Frontal cortex (tissue), 4 donors: ENCODE measurements at places on chromosomes 1 and 21. TPM values are rescaled to one million over a fixed set of nuclear protein-coding genes. Genes with fewer than 3 reads are reported as not detected.
A peak's percentile ranks its signal among the peaks of the same experiment; 100 is the strongest.

DNA sequence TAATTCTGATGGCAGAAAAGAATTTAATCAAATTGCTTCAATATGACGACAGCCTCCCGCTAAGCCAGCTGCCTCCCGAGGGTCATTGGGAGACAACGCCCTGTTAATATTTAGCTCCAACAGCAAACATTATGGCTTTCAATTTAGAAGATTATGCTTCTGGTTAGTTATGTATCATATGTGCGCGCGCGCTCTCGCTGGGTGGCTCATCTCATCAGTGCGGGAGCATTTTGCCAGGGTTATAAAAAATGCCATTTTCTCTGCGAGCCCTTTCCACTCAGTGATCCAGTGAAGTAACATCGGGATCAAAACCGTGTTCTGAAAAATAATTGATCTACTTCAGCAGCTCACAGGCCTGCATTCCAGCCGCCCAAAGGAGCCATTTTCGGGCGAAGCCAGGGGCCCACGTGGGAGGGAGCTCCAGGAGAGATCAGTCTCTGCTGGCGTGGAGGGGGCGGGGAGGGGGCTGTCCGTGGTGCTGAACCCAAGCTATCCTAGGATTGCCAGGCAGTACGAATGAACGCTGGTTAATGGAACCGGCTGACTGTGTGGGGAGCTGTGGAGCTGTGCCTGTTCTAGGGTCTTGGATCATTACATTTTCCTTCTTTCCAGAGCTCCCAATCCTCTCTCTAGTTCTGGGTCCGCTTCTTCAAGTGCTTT is 219.1 kb upstream of the ZC3H12A start:
- DNase-seq = peak; percentile 54

DNA sequence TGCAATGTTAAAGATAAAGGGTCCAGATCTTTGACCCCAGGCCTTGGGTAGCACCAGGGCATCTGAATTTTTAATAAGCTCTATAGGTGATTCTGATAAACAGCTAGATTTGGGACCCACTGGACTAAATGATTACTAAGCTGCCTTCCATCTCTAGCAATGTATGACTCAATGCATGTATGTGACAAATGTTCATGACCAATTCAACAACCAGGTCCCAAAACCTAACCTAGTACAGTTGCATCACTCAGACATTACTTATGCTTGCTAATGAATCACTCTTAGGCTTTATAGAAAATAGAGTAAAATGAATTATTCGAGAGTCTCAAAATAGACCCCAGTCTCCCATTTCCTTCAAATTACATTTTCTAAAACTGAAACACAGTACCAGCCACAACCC is 35.5 kb downstream of the RCAN1 start:
- DNase-seq = no peak

DNA sequence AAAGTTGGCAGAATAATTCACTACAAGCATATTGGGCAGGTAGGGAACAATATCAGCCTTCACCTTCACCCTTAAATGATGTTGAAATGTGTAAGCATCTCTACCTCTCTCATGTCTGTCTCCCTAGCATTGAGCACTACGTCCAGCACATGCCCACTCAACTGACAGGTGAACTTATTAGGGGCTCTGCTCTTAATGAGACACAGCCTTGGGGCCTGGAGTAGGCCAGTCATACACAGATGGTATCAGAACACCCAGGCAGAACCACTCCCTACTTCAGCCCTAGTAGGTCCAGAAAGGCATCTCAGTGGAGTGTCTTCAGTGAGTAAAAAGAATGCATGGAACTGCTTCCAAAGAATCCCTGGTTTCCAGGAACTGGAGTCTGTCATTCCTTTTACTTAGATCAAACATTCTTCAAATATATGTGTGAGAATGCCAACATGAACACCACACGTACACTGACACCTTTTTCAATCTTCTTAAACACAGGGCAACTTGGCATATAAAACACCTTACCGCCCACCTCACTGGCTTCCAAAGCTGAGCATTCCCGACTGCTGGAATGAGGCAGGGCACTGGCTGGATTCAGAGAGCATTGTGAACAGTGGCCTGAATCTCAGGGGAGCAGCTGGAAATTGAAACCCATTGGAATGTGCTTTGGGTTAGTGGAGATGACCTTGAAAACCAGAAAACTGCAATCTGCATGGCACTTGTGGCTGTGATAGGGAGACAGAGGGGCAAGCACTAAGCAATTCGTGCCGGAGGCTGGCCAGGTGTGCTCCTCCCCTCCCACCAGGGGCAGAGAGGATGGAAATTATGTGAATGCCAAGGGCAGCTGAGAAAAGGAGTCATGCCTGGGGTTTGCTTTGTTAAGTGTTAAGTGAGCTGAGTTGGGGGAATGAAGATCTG is 24.2 kb upstream of the HSD3B1 start:
- no peak for DNase-seq

EVI5 gene
- 56.7 TPM for total RNA-seq
